Heart right ventricle (tissue), 16 donors: ENCODE measurements at places on chromosomes 4 and X. TPM values are rescaled to one million over a fixed set of nuclear protein-coding genes. Genes with fewer than 3 reads are reported as not detected.

DNA sequence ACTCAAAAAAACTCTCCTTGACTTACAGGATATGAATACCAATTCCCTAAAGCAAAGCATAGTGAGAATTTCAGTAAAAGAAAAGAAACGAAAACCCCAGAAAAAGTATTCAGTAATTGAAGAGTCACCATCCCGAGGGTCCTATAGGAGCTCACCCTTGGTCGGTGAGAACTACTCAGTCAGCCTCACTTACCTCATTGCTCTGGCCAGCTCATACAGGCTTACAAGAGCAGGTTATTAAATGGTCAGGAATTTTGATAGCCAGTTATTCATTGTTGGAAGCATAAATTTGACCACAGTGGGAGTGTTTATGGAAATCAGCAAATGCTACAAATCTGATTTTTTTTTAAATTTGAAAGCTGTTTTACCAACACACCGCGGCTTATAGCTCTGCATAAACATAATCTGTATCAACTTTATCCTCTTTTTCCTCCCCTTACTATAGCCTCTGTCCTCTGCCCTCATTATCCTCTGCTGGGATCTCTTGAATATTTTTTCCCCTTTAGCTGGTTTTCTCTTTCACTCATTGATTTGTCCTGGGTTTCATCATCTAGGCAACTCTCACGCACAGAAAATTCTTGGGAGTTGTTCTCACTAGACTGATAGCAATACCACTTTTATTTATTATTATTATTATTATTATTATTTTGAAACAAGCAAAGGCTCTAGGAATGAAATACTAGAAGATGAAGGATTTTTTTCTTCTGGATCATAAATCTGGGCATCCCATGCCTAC is 11.0 kb upstream of the CXCL2 start:
- peak overlapping the region; percentile 80 for H3K27ac ChIP-seq
- H3K4me1 ChIP-seq = peaks cover 58% of the 10 kb centered on the region
- H3K27me3 ChIP-seq = no peaks in the 10 kb centered on the region
- H3K36me3 ChIP-seq = no peaks in the 10 kb centered on the region
- no peak for DNase-seq

DNA sequence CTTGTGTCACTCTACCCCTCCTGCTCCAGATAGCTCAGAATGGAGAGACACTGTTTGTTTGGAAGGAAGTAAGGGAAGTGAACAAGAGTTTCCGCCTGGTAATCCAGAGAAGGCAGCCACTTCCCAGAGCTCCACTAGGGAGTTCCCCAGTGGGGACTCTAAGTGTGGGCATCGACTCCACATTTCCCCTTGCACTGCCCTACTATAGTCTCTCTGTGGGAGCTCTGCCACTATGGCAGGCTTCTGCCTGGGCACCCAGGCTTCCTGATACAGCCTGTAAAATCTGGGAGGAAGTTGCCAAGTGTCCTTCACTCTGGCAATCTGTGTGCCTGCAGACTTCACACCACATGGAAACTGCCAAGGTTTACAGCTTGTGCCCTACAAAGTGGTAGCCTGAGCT is 245.8 kb upstream of the DMD start:
- DNase-seq = no peak
- no peaks in the 10 kb centered on the region for H3K4me1 ChIP-seq
- no peak overlapping the region for H3K27ac ChIP-seq
- no peak overlapping the region for H3K4me3 ChIP-seq
- H3K36me3 ChIP-seq = no peaks in the 10 kb centered on the region
- H3K27me3 ChIP-seq = no peaks in the 10 kb centered on the region

- H3K27me3 ChIP-seq = no peaks in the 10 kb centered on the region
- no peak overlapping the region for H3K27ac ChIP-seq
- no peak overlapping the region for H3K4me3 ChIP-seq
- no peaks in the 10 kb centered on the region for H3K36me3 ChIP-seq
- no peaks in the 10 kb centered on the region for H3K4me1 ChIP-seq
These were observed 753.6 kb downstream of the RAPGEF2 start for GRCh38 chr4:159856451-159856850.

The KIT gene
- total RNA-seq = 2.7 TPM

GRCh38 chr4:124977045-124977444 is 264.5 kb upstream of the ANKRD50 start:
- DNase-seq = no peak
- no peaks in the 10 kb centered on the region for H3K36me3 ChIP-seq
- H3K27me3 ChIP-seq = no peaks in the 10 kb centered on the region
- no peak overlapping the region for H3K4me3 ChIP-seq

The FAM156B gene
- 6.2 TPM for total RNA-seq

The PPP1R2C gene
- total RNA-seq = not detected

DNA sequence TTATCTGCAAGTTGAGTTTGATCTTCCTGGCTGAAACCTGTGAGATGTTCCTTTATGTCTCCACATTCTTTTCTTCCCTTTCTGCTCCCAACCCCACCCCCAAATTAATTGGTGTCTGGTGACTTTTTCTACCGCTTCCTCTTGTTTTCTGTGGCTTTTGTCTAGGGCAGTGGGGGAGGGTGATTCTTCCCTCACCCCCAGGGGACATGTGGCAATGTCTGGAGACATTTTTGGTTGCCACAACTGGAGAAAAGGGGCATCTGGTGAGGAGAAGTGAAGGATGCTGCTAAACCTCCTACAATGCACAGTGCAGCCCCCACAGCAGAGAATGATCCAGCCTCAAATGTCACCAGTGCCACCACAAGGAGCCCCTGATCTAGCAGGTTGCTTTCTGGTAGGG is 152.9 kb downstream of the NHS start:
- H3K4me1 ChIP-seq = peaks cover 4% of the 10 kb centered on the region
- no peak overlapping the region for H3K4me3 ChIP-seq
- H3K27ac ChIP-seq = peak overlapping the region; percentile 15
- H3K27me3 ChIP-seq = no peaks in the 10 kb centered on the region

The SMPX gene
- total RNA-seq = 879 TPM

The TMSB15B gene
- 0.52 TPM for total RNA-seq

The CABS1 gene
- total RNA-seq = not detected

GRCh38 chr4:17301266-17301665 is 210.6 kb downstream of the QDPR start:
- H3K27ac ChIP-seq = no peak overlapping the region
- H3K36me3 ChIP-seq = no peaks in the 10 kb centered on the region
- peaks cover 6% of the 10 kb centered on the region for H3K4me1 ChIP-seq
- no peak overlapping the region for H3K4me3 ChIP-seq

DNA sequence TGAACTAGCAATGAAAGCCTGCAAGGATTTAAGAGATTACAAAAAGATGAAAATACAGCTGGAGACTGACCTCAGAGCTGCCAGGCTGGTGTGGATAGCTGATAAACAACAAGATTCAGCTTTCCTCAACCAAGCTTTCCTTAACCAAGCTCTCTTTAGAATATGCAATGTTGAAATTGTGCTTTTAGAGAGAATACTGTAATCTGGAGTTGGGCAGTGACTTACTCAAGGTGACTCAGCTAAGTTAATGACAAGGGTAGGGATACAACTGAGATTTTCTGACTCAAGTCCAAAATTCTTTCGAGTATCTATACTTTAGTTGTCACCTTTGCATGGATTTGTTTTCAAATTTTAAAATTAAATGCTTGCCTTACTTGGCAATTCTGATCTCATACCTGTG is 98.0 kb downstream of the AMMECR1 start:
- H3K4me1 ChIP-seq = no peaks in the 10 kb centered on the region
- H3K4me3 ChIP-seq = no peak overlapping the region
- DNase-seq = no peak

GRCh38 chrX:2859197-2859797 is 30.6 kb downstream of the GYG2 start:
- no peaks in the 10 kb centered on the region for H3K36me3 ChIP-seq
- no peaks in the 10 kb centered on the region for H3K4me1 ChIP-seq
- no peaks in the 10 kb centered on the region for H3K27me3 ChIP-seq
- no peak overlapping the region for H3K27ac ChIP-seq
- no peak overlapping the region for H3K4me3 ChIP-seq

- H3K27ac ChIP-seq = no peak overlapping the region
- no peaks in the 10 kb centered on the region for H3K36me3 ChIP-seq
- H3K4me1 ChIP-seq = peaks cover 13% of the 10 kb centered on the region
- peak overlapping the region; percentile 62 for H3K4me3 ChIP-seq
These were observed 1.3 kb downstream of the WDR13 start for GRCh38 chrX:48598614-48599013.

The VSIG1 gene
- total RNA-seq = not detected

DNA sequence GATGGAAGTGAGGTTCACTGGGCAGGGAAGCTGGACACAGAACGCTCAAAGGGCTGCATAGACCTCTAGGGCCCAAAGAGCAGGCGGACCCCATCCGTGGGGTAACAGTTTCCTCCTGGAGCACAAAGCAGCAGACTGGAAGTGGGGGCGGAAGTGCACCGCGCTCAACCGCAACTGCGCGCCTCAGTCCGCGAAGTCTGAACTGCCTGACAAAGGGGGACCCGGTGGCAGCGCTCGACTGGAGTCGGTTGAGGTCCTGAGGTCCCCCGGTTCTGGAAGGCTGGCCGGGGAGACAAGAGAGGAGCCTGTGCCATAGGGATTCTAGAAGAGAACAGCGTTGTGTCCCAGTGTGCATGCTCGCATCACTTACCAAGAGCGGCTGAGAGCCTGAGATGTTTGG is 58.5 kb downstream of the ALPK1 start:
- no peak overlapping the region for H3K4me3 ChIP-seq
- no peak overlapping the region for H3K27ac ChIP-seq
- no peak for DNase-seq
- H3K27me3 ChIP-seq = no peaks in the 10 kb centered on the region

The LINC00632 gene
- 51.3 TPM for total RNA-seq

The CLTRN gene
- total RNA-seq = 1.4 TPM

The NLGN3 gene
- total RNA-seq = 0.23 TPM

The GAGE2A gene
- not detected for total RNA-seq

DNA sequence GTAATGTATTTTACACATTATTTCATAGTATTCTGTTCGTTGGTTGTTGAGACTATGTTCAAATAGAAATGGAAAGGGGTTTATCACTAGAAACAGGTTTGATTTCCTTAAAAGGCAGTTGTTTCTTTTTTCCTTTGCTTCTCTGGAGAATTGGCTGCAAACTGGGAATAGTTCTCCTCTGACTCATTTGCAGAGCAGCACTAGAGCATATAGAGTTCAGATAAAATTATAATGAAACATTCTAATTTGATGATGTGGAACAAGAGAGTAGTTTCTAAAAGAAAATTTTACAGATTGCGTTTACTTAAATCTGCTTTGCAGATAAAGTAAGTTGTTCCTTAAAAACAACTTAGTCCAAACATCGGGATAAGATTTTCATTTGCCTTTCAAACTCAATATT is 29.7 kb downstream of the SYNPO2 start:
- no peak for DNase-seq
- H3K4me1 ChIP-seq = peaks cover 48% of the 10 kb centered on the region
- H3K27ac ChIP-seq = peak overlapping the region; percentile 83
- no peak overlapping the region for H3K4me3 ChIP-seq
- H3K36me3 ChIP-seq = no peaks in the 10 kb centered on the region

- H3K4me3 ChIP-seq = no peak overlapping the region
- no peaks in the 10 kb centered on the region for H3K4me1 ChIP-seq
- no peaks in the 10 kb centered on the region for H3K27me3 ChIP-seq
- H3K36me3 ChIP-seq = no peaks in the 10 kb centered on the region
These were observed 120.3 kb upstream of the ATXN3L start for GRCh38 chrX:13440176-13440575.

GRCh38 chr4:128416921-128417320 is 129.3 kb upstream of the PGRMC2 start:
- no peaks in the 10 kb centered on the region for H3K27me3 ChIP-seq
- no peaks in the 10 kb centered on the region for H3K4me1 ChIP-seq
- DNase-seq = no peak

- H3K27ac ChIP-seq = no peak overlapping the region
- H3K4me3 ChIP-seq = no peak overlapping the region
- H3K4me1 ChIP-seq = peaks cover 18% of the 10 kb centered on the region
- H3K36me3 ChIP-seq = no peaks in the 10 kb centered on the region
- DNase-seq = no peak
These were observed 164.4 kb downstream of the PJA1 start for GRCh38 chrX:69000877-69001276.

- no peak for DNase-seq
- H3K4me1 ChIP-seq = no peaks in the 10 kb centered on the region
- H3K27ac ChIP-seq = no peak overlapping the region
- no peaks in the 10 kb centered on the region for H3K36me3 ChIP-seq
- no peaks in the 10 kb centered on the region for H3K27me3 ChIP-seq
These were observed 4.6 kb downstream of the MMAA start for GRCh38 chr4:145623831-145624230.

The PPID gene
- total RNA-seq = 35.9 TPM

- H3K36me3 ChIP-seq = no peaks in the 10 kb centered on the region
- no peak for DNase-seq
- no peak overlapping the region for H3K4me3 ChIP-seq
These were observed 136.2 kb upstream of the BMPR1B start for GRCh38 chr4:94621491-94622080.
